Right atrium auricular region (tissue), 2 donors: ENCODE measurements at places on chromosomes 16 and 17. TPM values are rescaled to one million over a fixed set of nuclear protein-coding genes. Genes with fewer than 3 reads are reported as not detected.

DNA sequence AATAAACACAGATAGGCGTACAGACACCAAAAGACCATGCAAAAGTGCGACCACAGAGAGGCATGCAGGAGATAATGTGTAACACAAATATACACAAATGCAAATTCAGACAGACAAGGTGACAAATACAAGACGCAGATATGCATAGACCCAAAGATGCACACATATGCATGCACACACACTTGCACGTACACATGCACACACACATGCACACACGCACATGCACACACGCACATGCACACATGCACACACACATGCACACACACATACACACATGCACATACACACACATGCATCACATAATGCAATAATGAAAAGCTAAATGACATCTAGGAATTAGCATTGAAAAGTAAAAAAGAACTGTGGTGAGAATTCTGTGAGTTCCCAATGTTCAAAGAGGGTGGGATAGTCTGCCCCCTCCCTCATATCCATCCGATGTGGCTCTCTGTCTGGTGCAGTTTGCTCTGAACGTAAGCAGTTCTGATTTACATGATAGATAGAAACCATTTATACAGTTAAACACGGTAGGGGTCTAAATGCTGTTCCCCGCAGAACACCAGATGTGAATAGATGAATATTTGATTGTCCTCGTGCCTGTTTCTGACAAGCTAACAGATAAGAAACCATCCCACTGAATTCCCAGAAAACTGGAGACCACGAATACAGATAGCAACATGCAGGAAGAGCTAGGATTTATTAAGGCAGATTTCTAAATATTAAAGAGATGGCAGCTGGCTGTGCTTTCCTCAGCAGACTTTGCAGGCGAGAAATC lies 186.1 kb downstream of the TMEM114 start:
- no peak overlapping the region for H3K4me3 ChIP-seq
- H3K4me1 ChIP-seq = no peaks in the 10 kb centered on the region
- H3K27me3 ChIP-seq = no peaks in the 10 kb centered on the region
- no peak overlapping the region for H3K27ac ChIP-seq
- no peaks in the 10 kb centered on the region for H3K36me3 ChIP-seq

- no peak overlapping the region for H3K27ac ChIP-seq
- H3K27me3 ChIP-seq = peaks cover 3% of the 10 kb centered on the region
- H3K4me1 ChIP-seq = peaks cover 19% of the 10 kb centered on the region
- no peaks in the 10 kb centered on the region for H3K36me3 ChIP-seq
- no peak for DNase-seq
These were observed 5.7 kb downstream of the HOXB2 start for GRCh38 chr17:48539177-48539576.

GRCh38 chr17:39767147-39767546 lies 29.4 kb downstream of the GRB7 start:
- no peaks in the 10 kb centered on the region for H3K4me1 ChIP-seq
- no peak overlapping the region for H3K27ac ChIP-seq
- H3K36me3 ChIP-seq = no peaks in the 10 kb centered on the region

GRCh38 chr17:1490643-1491442 lies 1.6 kb downstream of the MYO1C start:
- H3K4me3 ChIP-seq = peak overlapping the region; percentile 77
- peak; percentile 64 for DNase-seq
- H3K36me3 ChIP-seq = peaks cover 4% of the 10 kb centered on the region
- H3K27ac ChIP-seq = peak overlapping the region; percentile 98
- H3K27me3 ChIP-seq = no peaks in the 10 kb centered on the region

DNA sequence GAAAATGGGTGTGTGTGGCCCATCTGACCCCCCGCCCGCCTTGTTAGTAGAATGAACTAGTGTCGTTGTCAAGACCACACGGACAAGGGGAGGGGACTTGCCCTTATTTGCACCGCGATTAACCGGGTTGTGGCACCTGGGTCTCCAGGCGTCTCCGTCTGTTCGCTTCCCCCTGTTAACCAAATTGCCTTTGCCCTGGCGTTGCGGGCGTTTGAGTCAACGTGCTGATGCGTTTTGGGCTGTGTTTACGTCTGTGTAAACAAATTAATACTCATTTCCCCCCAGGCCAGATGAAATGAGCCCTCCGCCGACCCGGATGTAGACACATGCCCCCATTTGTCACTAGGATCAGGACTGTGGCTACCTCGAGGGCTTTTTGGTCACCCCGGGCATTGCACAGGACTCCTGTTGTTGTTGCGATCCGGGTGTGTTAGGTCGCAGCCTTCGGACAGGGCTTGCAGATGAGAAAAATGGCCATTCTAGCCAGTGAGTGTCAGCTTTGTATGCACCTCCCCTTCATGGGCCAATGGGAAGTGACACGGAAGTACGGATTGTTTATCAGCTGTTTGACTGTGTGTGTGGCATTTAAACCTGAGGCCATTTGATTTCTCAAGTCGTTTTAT lies 906 bp downstream of the RBL2 start:
- peaks cover 15% of the 10 kb centered on the region for H3K4me1 ChIP-seq
- no peaks in the 10 kb centered on the region for H3K27me3 ChIP-seq
- peak overlapping the region; percentile 74 for H3K4me3 ChIP-seq
- peak; percentile 84 for DNase-seq

GRCh38 chr16:28592511-28592910 lies 4.3 kb downstream of the SULT1A2 start:
- no peaks in the 10 kb centered on the region for H3K27me3 ChIP-seq
- H3K36me3 ChIP-seq = peaks cover 30% of the 10 kb centered on the region
- no peak for DNase-seq
- peaks cover 16% of the 10 kb centered on the region for H3K4me1 ChIP-seq
- H3K4me3 ChIP-seq = no peak overlapping the region

Gene SYNGR3
- 2.1 TPM for total RNA-seq

Gene KIF19
- not detected for total RNA-seq

Gene MEOX1
- total RNA-seq = 3.9 TPM

Gene ATMIN
- total RNA-seq = 25.6 TPM

Gene TEKT1
- not detected for total RNA-seq

Gene ABHD15
- total RNA-seq = 9.5 TPM

Gene TNK1
- total RNA-seq = 4.8 TPM

Gene CFAP97D1
- not detected for total RNA-seq

Gene SBK1
- 0.52 TPM for total RNA-seq

Gene CORO6
- 65.0 TPM for total RNA-seq

Gene CHST5
- total RNA-seq = 0.16 TPM
